ENCODE measurements at places on chromosomes 13 and 19.
A peak's percentile ranks its signal among the peaks of the same experiment; 100 is the strongest.

- no peak for DNase-seq
Observed at GRCh38 chr13:97058391-97058790, 64.1 kb upstream of the OXGR1 start.

- no peak for DNase-seq
Observed at GRCh38 chr19:16295057-16295456, 29.6 kb upstream of the KLF2 start.

DNA sequence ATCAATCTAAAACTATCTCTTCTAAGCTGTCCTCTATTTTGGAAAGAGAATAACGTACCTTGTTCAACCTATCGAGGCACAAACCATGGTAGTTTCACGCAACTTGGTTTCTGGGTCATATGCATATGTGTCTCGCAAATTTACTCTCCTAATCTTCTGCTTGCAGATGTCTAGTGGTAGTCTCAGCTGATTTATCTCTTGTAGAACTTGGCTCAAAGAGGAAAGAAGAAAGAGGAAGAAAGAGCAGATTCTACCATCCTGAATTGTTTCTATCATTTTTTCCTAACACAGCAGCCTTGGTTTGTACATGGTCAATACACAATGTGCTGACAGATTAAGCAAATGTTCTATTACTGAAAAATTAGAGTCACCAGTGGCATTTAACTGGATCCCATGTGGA, 282.3 kb downstream of the SPRY2 start:
- DNase-seq, result no peak

- peak; percentile 18 for DNase-seq
Observed at GRCh38 chr19:13051557-13052165, 51.0 kb downstream of the LYL1 start.

- DNase-seq, result no peak
Observed at GRCh38 chr13:47846886-47847285, 154.2 kb downstream of the SUCLA2 start.
